ENCODE measurements at places on chromosomes 5 and 9.

DNA sequence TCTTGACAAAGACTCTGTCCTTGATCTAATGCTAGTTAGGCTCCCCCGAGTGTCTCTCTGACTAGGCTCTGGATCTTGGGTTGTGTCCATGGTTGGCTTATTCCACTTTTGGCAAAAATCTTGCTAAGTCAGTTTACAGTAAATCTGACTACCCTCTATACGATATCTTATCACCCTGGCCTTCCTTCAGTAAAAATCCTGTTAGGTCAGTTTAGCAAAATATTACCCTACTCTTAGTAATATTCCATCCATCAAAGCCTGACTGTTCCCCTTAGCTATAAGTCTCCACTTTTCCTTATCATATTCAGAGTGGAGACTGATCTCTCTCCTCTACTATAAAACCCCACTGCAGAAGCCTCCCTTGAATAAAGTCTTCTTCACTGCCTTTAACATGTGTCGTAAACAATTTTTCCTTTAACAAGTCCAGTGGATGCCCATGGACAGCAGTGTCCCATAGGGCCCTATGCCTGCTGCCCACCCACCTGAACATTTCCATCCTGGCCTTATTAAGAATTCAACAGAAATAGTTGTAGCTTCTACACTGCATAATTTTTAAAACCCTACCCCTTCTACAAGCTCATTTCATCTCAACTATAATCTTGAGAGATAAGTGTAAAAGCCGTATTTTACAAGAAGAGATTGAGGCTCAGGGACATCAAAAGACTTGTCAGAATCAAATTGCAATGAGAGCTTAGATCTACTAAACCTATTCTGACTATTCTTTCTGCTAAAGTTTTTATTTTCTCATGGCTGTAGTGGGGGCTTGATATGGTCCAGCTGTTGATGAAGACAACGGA, 22.3 kb downstream of the MINAR2 start:
- no peak for DNase-seq

- DNase-seq, result no peak
These were observed 142.7 kb downstream of the PAX5 start for GRCh38 chr9:36891341-36891811.

- no peak for DNase-seq
These were observed 3.1 kb downstream of the RASGEF1C start for GRCh38 chr5:180205916-180206315.

DNA sequence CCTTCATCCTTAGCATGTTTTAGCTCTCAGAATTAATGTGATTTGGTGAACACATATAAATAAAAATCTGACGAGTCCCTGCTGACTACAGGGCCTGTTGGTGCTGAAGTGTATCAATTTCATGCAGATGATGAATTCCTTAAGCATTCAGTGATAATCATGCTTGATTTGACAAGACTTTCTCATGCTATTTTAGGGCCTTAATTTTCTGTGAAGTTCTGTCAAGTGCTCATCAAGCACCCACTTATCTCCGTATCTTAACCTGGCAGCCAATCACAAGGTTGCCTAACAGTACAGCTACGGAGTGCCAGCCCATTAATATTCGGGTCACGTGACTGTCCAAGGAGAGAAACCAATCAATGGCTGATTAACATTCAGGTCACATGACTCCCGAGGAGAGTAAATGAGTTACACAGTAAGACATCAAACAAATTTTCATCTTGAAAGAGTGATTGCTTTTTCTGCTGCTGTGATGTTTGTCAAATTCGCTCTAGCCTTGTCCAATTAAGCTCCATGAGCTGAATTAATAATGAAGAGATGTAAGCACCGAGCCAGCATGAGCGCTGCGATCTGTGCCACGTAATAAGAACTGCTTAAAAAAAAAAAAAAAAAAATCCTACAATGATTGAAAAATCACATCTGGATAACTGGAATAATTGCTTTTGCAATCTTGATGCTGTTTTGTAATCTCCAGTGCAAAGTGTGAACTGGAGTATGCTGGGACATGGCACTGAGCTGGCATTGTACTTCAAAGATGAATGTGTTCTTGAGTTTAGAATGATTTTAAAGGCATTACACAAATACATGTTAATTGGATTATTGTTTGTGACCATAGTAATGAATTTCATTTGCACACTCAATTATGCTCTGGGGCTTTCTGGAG, 104.3 kb upstream of the SPATA31D4 start:
- DNase-seq, result no peak

GRCh38 chr5:58499941-58500340, 8.7 kb downstream of the GAPT start:
- DNase-seq, result no peak
